Smooth muscle cell of the brain vasculature (primary cell): ENCODE measurements at places on chromosomes 3 and 15.

DNA sequence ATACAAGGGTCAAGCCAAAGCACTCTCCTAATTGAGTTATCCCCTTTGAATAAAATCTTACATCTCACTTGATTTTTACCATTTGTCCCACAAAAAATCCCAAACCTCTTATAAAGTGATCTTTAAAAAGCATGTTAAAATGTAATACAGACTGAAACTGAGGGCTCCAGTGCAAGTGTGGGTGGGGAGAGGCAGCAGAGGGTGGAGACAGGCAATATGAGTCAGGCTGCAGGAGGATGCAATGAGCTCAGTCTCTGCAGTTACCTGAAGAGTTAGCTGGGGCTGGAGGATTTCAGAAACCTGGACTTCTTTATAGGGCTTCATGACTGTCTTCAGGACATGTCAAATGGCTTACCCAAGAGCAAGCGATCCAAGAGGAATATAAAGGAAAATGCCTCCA is 14.2 kb upstream of the COLQ start:
- DNase-seq, result no peak

- DNase-seq, result no peak
Observed at GRCh38 chr3:84260596-84260995, 698.2 kb upstream of the CADM2 start.

GRCh38 chr3:50612970-50613846 is 1.6 kb upstream of the CISH start:
- DNase-seq, result no peak

DNA sequence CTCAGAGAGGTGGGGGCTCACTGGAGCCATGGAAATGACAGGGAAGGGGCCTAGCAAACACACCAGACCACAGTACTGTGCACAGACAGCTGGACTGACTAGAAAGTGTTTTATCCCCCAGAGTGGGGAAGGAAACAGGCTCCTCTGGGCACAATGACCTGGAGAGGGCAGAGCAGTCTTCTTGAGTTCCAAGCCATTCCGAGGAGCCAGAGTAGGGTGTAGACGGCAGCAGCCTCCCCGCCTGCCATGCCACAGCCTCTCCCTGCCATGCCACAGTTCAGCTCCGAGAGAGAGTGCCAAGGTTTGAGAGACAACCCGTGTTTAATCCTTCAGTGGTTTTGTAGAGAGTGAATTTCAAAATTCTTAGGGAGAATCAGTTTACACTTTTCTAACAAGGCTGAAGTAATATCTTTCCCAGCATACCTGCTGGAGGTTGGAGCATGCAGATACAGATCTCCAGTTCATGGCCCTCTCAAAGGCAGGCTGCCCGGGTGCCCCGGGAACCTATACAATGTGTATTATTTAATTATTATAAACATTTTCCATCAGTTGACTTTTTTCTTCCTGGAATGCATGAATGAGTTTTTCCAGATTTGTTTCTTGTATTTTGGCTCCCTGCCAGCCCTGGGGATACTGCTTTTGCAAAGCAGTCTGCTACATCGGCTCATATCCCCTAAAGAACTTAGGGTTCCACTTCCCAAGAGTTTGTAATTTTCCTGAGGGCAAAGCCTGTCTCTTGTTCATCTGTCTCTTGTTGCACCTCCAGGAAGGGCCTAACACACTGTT is 3.2 kb downstream of the PODXL2 start:
- DNase-seq, result no peak

DNA sequence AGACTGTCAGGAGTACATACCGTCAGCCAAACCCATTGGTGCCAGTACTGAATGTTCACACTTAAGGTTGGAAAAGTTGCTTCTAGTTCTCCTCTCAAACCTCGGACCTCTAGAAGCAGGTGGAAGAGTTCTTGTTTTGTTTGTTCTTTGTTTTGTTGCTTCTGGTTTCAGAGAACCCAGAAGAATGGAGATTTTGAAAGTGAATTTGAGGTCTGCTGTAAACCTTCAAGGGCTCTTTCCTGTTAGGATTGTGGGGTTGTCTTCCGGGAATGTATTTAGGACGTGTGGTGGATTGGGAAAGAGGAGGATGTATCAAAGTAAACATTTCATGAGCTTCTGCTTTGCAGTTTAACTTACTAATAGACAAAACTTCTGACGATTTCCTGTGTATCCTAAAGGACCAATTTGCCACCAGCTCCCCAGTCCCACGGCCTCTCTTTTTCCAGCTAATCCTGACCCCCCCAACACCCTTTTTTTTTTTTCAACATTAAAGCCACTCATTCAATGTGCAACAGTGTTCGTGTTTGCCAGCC is 50.3 kb downstream of the FILIP1L start:
- no peak for DNase-seq

DNA sequence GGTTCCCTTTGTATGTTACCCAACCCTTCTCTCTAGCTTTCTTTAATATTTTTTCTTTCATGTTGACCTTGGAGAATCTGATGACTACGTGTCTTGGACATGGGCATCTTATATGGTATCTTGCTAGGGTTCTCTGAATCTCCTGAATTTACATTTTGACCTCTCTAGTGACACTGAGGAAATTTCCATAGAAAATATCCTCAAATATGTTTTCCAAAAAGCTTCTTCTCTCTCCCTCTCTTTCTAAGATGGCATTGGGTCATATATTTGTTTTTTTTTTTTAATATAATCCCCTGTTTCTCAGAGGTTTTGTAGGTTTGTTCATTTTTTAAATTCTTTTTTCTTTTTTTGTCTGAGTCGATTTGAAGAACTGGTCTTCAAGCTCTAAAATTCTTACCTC is 184.0 kb upstream of the TMC3 start:
- DNase-seq, result no peak

DNA sequence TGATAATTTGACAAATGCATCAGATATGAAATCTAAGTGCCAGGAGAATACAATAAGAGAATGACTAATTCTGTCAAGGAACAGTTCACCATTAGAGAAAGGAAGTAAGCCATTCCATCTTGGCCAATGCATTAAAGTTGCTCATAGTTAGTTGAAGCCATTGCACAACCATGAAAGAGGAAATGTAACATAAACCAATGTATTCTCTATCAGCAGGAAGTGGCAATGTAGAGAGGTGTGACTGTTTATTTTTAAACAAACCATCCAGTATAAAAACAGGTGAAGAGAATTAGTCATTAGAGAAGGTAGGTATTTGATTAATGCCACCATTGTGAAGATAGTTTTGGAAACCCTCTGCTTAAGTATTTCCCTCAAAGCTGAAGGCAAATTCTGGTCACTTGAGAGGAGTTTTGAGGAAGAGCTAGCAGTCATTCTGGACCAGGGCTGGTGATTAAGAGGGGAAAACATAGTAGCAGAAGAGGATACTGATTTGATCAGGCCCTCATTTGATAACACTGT is 10.7 kb upstream of the ANXA2 start:
- no peak for DNase-seq

DNA sequence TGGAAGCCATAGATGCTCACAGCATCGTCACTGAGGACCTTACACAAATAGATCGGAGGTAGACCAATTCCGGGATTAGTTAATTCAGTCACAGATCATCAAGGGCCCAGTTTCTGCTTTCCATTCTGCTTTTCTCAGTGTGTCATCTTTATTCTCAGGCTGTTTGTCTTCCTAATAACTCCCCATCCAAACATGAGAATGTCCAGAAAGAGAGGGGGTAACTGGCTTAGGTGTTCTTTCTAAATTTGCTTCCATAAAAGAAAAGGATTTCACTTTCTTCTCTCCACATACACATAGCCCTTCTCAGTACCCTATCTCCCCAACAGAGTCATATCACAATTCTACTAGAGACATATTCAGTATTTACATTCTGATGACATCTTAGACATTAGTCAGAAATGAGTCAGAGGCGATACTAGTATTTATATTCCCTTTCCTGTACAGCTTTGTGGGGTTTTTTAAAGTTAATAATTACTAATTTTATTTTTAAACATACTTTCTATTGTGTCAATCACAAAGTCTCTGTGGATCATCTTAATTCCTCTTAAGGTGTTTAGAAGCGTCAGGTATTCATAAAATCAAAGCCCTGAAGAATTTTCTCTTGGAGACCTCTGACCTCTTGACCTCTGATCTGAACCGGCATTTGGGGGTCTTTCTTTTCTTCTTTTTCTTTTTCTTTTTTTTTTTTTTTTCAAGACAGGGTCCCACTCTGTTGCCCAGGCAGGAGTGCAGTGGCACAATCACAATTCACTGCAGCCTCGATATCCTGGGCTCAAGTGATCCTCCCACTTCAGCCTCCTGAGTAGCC is 24.3 kb upstream of the IL12A start:
- no peak for DNase-seq

DNA sequence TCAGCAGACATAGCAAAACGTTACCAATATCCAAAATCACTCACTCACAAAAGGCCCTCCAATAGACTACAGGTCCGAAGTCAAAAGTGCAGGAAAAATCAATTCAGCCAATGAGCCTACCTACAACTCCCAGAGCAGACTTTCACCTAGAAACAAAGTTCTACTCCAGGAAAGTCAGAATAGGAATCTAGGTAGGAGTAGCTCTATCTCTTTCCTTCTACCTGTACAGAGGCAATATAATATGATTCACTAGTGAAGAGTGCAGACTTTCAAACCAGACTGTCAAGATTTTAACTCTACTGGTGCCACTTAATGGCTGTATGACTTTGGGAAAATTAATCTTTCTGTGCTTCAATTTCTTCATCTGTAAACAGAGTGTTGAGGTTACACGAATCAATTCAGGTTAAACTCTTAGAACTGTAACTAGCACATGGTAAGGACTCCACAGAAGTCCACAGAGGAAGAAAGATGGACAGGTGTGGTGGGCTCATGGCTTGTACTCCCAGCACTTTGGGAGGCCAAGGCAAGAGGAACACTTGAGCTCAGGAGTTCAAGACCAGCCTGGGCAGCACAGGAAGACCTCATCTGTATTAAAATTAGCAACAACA is 9.4 kb downstream of the DCUN1D1 start:
- no peak for DNase-seq

DNA sequence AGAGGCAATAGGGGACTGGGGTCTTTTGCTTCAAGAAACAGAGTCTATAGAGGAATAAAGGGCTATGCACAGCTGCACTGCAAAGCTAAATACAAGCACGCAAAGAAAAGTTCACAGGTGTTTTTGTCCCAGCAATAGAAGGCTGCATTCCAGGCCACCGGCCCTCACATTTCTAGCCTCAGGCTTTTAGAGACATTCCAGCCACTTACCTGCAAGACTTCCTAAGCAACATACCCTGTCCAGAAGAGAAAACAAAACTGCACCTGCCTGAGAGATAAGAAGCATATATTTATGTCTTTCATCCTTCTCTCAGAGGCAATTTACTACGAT is 220.5 kb downstream of the OPA1 start:
- DNase-seq, result no peak

- DNase-seq, result no peak
Observed at GRCh38 chr15:43516801-43517353, 531 bp upstream of the MAP1A start.

- DNase-seq, result no peak
Observed at GRCh38 chr3:50261505-50261904, 7.4 kb upstream of the SEMA3B start.
